ENCODE measurements at places on chromosomes 16 and 17.

DNA sequence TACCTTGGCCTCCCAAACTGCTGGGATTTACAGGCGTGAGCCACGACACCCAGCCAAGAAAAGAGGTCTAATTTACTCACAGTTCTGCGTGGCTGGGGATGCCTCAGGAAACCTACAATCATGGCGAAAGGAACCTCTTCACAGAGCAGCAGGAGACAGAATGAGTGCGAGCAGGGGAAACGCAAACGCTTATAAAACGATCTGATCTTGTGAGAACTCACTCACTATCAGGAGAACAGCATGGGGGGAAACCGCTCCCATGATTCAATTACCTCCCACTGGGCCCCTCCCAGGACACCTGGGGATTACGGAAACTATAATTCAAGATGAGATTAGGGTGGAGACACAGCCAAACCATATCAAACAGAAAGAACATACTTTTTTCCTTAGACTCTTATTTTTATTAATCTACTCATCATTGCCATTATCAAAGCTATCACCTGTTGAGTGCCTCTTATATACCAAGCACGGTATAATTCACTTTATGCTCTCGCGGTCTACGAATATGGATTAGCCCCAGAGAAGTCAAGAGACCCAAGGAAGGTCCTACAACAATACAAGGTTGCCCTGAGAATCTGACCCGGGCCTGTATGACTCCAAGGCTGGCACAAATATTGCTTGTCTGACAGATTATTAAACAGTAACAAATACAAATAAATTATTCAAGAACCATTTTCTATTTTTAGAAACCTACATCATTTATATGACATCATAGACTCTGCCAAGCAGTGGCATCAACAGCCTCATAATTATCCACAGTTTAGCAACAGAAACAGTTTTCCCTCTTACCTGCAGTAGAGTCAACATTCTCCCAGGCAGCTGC, 2.4 kb downstream of the POLR3K start:
- no peak for DNase-seq

GRCh38 chr17:28774206-28774605, 30.4 kb downstream of the TRAF4 start:
- DNase-seq, result no peak

- DNase-seq, result peak; percentile 6
Measured at GRCh38 chr17:66135896-66136295, 56.0 kb downstream of the CEP112 start.

GRCh38 chr16:57613514-57613913, 14.9 kb upstream of the ADGRG1 start:
- no peak for DNase-seq

GRCh38 chr16:54921206-54921824, 9.3 kb upstream of the IRX5 start:
- DNase-seq, result peak; percentile 76

GRCh38 chr17:45234641-45235415, 13.1 kb downstream of the FMNL1 start:
- no peak for DNase-seq

GRCh38 chr17:65208717-65209116, 71.5 kb downstream of the RGS9 start:
- DNase-seq, result no peak

DNA sequence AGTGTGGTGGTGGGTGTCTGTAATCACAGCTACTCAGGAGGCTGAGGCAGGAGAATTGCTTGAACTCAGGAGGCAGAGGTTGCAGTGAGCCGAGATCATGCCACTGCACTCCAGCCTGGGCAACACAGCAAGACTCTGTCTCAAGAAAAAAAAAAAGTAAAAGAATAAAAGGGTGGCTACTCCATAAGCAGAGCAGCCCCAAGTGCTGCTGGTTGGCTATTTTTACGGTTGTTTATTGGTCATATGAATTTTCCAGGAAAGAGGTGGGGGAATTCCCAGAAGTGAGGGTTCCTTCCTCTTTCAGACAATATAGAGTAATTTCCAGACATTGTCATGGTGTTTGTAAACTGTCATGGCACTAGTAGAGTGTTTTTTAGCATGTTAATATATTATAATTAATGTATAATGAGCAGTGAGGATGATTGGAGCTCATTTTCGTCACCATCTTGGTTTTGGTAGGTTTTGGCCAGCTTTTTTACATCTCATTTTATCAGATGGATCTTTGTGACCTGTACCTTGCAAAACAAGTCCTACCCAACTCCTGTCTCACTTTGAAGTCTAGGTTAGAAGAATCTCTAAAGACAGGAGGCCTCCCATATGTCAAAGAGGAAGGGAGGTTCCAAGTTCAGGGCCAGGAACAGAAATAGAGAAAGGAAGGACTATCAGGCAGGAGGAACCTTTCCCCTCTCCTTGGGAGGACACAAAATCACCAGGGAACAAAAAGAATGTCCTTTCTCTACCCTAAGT, 39.1 kb downstream of the HOXB1 start:
- no peak for DNase-seq

DNA sequence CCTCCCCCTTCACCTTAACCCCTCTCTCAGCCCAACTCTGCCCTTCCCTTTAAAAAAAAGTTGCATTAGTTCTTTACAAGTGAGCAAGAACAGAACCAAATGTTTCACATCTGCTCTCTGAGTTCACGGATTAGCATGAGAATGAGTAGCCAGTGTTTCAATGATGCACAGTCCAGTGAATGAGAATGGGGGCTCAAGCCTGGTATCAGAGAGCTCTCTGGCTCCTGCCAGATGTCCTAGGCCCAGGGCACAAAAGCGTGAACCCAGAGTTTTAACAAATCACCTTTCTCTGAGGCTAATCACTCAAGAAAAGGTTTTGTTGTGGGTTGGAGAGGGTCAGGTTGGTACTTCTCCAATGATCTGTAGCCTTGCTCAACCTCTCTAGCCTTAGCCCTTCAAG, 41.5 kb upstream of the HS3ST3A1 start:
- DNase-seq, result no peak

GRCh38 chr16:30351586-30352419, 3.3 kb downstream of the CD2BP2 start:
- DNase-seq, result peak; percentile 58

DNA sequence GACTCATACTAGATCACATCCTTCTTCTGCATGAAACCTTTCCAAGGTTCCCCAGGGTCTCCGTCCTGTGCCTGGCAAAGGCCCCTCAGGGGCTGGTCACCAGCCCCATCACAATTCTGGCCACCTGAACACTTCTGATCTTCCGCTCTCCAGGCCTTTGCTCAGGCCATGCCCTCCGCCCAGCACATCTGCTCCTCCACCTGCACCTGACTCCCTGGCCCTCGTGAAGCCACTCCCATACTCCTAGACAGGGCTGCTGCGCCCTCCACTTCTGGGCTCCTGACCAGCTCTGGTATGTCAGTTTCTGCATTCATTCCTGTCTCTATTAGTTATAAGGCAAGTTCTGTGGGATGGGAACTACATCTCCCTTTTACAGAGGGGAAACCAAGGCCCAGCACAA, 1.9 kb upstream of the MYL11 start:
- DNase-seq, result no peak

DNA sequence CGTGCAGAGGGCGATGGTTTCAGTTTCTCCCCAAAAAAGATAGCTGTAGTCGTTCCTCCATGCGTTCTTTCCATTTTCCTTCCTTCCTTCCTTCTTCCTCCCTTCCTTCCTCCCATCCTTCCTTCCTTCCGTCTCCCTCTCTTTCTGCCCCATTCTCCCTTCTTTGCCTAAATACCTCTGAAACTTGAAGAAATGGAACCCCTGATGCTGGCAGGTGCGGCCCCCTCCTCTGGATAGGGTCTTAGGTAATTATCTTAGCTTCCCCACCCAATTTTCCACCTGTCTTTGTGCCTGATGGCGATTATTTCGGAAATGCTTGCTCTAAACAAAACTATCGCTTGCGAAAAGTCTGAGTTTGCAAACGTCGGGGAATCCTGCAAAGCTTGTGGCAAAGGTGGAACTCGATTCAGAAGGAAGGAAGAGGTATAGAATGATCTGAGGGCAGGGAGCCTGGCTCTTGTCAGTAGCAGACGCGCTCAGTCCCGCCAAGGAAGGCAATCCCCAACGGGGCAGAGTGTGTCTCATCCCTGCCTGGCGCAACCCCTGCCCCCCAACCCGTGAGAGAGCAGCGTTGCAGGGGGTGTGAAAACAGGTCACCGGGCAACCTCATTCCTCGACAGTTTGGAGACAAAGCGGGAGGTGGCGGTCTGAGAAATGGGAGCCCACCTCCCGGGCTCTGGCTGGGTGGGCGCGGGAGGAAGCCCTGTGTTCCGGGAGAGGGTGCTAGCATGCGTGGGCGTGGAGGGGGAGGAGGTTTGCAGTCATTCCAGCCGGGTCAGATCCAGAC, 2.9 kb upstream of the CBX8 start:
- no peak for DNase-seq

DNA sequence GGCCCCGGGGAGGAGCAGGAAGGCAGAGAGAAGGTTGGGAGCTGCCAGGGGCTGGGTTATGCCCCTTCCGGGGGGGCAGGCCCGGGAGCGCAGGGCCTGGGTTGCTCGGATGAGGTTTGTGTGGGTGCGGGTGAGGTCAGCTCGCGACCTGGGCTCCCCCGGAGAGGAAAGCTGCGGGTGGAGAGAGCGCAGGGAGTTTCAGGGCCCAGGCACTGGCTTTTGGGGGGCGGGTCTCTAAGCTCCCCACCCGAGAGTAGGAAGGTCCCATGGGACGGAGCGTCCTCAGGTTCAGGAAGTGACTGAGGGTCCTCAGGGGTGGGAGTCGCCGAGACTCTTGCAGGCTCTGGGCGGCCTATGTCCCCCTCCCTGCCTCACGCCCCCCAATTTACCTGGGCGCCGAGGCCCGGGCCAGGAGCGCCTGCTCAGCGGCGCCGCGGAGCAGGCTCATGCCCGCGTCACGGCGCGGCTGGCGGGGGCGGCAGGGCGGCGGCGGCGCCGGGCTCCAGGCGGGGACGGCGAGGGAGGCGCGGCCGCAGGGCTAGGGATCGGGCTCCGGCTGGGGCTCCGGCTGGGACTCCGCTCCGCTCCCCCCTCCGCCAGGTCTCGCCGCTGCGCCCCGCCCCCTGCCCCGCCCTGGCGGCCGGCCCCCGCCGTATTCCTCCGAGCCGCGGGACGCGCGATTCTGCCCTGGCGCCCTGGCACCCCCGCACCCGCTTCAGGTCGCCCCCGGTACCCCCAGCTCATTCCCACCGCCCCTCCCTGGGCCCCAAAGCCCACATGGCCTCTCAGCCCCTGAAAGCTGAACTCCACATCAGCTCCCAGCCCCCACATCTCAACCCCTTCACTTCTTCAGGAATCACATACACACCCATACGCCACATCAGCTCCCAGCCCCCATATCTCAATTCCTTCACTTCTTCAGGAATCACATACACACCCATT, at the start of gene DOK4:
Gene DOK4, minus strand, starts transcription at position 578 of the 942 bp plus-strand sequence. CDS start 6,986 bp downstream, outside the sequence.
- DNase-seq, result peak; percentile 65

DNA sequence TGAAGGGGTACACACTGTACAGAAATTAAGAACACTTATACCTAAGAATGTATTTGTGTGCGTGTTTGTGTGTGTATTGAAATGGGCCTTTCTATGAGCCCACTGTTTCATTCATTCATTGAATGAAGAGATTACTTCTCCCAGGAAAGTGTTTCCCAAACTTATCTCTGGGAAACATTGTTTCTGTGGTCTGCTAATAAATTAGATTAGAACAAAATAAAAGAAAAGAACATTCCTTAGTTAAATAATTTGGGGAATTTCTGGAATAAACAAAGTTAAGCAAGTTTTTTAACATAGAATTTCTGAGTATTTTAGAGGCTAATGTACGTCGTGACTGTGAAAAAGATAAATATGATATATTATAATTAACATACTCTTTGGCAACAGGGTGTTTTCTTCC, 402.4 kb upstream of the CDH11 start:
- no peak for DNase-seq

GRCh38 chr17:40564195-40564882, 933 bp downstream of the CCR7 start:
- DNase-seq, result no peak

DNA sequence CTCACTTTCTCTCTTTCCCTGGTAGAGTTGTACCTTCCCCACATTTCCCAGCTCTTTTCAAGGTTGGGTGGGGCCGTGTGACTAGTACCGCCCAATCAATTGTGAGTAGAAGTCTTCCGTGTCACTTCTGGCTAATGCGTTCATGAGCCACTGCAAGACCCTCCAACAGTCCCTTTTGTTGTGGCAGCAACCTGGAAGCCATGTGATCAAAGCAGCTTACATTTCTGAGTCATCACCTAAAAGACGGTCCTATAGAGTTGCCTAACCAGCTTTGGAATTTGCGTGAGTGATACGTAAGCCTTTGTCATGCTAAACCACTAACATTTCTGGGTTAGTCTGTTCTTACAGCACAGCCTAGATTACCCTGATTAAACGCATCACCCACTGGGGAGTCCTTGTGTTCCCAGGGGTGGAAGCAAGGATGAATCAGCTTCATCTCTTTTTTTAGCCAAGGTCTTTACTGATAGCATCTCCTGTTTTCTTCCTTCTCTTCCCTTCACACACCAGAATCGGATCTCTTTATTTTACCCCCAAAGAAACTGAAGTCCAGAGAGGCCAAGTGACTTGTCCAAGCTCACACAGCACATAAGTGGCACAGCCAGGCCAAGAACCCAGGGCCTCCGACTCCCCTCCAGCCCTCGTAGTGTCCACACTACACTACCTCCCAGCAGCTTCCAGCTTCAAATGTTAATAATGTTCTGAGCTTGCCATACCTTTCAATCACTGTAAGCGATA, 366.3 kb upstream of the XYLT1 start:
- DNase-seq, result peak; percentile 99

GRCh38 chr16:1371054-1371978, 19.6 kb downstream of the GNPTG start:
- no peak for DNase-seq

- DNase-seq, result peak; percentile 73
Measured at GRCh38 chr16:85372627-85373372, 240.3 kb upstream of the GSE1 start.

- DNase-seq, result no peak
Measured at GRCh38 chr17:1630662-1631061, 2.0 kb upstream of the SLC43A2 start.

GRCh38 chr16:68592466-68593337, 52.4 kb upstream of the CDH3 start:
- DNase-seq, result no peak

GRCh38 chr16:35734728-35735402, 2275.5 kb downstream of the TP53TG3F start:
- DNase-seq, result no peak

- no peak for DNase-seq
Measured at GRCh38 chr17:50612281-50612680, 22.4 kb upstream of the ABCC3 start.

GRCh38 chr17:7856011-7856810, 1.1 kb downstream of the NAA38 start:
- peak; percentile 45 for DNase-seq

GRCh38 chr16:58461056-58461455, 38.9 kb upstream of the NDRG4 start:
- DNase-seq, result no peak

DNA sequence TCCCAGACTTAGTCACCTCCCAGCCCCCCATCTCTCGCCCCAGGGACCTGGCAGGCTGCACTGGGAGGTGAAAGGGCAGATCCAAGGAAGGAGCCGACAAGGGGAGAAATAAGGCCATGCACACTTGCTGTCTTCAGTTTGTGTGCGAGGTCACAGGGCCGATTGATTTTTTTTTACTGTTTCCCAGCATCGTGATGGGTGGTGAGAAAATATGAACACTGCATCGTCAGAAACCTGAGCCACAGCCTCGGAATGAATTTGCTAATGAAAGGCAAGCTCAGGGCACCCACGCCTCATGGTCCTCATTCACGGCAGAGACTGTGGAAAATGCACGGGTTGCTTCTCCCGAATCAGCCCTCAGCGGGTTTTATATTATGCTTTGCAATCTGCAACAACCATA, 98.0 kb downstream of the SOCS1 start:
- no peak for DNase-seq
